ENCODE measurements at places on chromosomes 11 and 22.

DNA sequence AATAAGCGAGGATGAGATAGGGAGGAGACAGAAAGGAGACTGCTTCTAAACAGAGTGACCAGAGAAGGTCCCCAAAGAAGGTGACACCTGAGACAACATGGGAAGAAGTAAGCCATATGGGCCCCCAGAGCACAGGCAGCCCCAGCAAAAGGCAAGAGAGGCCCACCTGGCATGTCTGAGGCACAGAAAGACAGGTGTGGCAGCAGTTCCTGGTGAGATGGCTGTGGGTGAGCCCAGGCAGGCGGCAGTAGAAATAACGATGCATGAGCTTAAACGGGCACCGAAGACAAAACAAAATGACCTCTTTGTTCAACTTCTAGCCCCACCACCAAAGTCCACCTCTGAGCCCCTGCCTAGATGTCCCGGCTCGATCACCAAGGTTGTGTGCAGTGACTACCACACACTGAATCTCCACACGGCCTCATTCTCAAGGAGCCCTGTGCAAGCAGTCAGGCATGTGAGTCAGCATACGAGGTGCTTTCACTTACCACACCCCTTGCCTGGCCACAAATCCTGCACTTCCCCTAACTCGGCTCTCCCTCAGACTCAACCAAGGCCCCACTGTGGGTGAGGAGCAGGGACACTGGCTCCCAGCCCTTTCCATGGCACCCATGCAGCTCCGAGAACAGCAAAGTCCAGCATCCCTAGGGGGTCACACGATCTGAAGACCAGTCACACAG is 77.6 kb downstream of the PACSIN2 start:
- DNase-seq = no peak

GRCh38 chr22:45684169-45684568 is 12.5 kb downstream of the ATXN10 start:
- DNase-seq = no peak

DNA sequence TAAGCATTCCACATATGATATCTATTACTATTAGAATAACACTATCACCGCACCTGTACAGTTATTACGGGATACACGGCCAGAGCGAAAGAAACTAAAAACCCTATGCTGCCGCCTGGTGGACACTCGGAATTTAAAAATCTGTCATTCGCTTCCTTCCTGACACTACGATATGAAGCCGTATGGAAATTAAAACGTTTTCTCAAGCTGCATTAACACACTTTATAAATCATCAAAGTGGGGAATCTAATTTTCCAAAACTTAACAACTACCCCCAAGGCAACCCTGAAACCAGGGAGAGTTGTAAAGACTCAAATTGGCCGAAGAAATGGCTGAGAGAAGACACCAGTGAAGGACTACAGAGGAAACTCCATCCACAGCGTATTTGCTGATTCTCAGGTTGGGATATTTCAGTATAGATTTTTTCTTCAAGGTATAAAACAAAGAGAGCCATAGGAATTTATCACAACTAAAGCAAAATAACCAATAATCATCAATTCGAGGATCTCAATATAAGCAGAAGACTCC is 1.4 kb downstream of the CCDC73 start:
- peak; percentile 44 for DNase-seq

- no peak for DNase-seq
Measured at GRCh38 chr11:22347857-22348487, 9.8 kb downstream of the SLC17A6 start.

DNA sequence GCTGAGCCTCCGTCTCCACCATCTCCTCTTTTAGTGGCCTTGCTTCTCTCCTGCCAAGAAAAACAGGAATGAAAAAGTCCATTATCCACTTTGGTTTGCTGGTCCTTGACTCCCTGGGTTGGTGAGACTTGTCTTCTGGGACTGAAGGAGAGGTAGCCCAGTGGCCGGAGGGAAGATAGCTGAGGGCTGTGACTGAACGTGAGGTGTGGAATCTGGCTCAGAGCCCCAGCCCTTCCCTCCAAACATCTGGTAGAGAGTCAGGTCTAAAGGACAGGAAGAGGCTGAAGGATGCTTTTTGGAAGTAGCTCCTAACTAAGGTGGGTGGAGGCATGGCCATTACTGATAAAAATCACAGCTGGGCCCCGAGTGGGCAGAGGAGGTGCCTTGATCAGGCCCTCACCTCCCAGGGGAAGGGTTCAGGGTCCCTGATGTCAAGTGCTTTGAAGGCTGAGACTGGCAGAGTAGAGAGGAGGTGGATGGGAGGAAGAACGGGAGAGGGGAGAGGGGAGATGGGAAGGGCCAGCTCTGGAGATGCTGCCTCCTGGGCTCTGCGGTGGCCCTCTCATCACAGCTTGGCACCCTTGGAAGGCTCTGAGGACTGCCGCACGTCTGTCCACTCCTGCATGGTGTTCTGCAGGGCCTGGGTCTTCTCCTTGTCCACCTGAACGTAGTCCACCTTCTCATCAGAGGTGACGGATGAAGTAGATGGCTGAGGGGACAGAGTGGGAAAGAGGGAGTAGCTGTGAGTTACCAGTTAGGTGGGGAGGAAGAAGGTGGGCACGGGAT is 30.2 kb downstream of the USP35 start:
- no peak for DNase-seq

DNA sequence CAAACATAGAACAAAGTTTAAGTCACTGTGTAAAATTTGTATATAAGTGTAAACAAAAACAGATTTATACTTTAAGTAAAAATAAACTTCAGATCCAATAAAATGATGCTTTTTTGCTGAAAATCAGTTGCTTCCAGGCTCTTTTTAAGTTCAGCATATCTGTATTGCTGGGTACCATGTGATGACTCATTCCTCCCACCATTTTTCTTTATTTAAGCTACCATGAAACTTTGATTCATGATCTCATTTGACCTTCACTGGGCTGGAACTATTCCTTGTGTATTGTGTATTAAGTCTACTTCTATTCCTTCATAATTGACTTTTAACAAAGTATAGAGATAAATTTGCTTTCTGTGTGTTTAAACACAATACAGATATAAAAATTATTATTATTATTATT is 46.3 kb upstream of the RRM1 start:
- DNase-seq = no peak

DNA sequence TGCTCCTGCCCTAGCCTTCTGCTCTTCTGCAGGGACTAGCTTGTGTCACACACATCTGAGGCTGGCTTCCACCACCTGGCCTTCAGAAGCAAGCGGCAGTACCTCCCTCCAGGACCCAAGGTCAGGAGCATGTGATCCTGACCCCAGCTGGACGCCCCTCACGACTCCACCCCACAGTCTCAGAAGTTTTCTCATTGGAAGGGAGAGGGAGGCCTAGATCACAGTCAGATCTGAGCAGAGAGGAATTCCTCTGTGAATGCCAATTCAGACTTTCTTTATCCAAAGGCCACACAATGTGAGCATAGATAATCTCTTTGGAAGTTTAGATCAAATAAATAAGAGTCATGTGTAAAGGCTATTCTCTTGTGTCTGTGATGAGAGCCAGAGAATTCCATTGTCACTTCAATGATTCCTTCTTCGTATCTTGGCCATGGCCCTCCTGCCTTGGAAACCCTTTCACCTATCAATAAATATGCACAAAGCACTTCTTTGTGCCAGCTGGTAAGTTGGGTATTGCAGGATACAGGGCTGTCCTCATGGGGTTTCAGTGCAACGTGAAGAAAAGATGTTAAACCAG is 142.9 kb downstream of the SNX19 start:
- DNase-seq = no peak

GRCh38 chr22:21055564-21055834 is 9.8 kb downstream of the LRRC74B start:
- no peak for DNase-seq
